ENCODE measurements at places on chromosomes 6 and 20.

- no peak for DNase-seq
These were observed 101.4 kb upstream of the PDE7B start for GRCh38 chr6:135750081-135750480.

DNA sequence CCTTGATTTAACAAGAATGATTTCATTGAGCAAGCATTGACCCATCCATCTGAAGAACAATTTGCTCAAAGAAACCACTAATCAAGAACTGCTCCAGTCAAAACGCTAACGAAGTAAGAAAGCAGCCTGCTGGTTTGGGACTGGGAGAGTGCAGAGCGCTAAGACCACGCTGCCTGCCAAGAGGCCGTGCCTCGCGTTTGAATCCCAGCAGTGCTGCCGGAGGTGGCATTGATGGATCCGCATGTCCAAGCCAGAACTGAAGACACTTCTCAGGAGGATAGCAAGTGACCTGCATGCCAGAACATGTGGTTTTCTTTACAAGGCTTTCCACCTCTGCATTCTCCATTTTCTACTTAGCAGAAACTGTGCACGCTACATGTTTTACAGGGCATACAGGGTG is 105.2 kb upstream of the FOXC1 start:
- no peak for DNase-seq

DNA sequence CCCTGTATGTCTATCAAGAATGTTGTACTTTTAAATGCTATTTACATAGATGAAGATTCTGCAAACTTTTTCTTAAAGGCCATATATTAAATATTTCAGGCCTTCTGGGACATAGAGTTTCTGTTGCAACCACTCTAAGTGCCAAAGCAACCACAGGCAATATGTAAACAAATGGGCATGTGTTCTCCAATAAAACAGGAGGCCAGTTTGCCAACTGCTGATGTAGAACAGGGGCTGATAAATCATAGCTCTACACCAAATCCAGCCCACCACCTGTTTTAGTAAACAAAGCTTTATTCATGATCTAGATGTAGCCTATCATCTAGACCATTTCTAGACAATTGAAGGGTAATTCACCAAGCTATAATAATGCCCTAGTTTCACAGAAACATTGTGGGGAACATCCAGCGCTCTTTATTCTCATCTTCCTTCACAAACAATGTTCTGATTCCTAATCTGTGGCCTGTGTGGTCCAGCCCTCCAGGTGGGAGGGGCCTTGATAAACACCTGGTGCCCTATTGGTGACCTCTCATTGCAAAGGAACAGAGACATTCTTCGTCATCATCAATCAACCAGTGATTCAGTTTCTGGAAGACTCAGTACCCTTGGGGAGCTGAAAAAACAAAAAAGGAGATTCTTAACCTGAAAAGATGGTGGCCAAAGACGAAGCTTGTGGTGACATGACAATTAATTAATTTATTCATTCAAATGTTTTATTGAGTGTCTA is 80.2 kb downstream of the PREP start:
- DNase-seq, result no peak

DNA sequence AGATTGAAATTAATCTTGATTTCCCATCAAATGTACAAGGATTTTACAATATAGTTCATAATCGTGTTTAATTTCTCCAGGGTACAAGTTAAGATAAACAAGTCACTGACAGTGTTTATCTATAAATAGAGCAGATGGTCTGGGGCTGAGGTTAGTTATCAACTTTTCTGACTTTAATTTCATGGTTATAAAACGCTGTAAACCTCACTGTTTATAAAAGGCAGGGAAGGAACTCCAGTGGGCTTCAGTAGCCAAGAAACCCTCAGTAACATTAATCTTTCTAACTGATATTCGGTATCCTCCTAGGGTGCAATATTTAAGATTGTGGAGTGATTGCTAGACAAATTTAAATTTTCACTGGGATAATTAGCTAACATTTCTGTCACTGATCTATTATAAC is 68.6 kb downstream of the GFRAL start:
- no peak for DNase-seq

- DNase-seq, result peak; percentile 21
These were observed 3.6 kb upstream of the TOX2 start for GRCh38 chr20:43911066-43911465.

DNA sequence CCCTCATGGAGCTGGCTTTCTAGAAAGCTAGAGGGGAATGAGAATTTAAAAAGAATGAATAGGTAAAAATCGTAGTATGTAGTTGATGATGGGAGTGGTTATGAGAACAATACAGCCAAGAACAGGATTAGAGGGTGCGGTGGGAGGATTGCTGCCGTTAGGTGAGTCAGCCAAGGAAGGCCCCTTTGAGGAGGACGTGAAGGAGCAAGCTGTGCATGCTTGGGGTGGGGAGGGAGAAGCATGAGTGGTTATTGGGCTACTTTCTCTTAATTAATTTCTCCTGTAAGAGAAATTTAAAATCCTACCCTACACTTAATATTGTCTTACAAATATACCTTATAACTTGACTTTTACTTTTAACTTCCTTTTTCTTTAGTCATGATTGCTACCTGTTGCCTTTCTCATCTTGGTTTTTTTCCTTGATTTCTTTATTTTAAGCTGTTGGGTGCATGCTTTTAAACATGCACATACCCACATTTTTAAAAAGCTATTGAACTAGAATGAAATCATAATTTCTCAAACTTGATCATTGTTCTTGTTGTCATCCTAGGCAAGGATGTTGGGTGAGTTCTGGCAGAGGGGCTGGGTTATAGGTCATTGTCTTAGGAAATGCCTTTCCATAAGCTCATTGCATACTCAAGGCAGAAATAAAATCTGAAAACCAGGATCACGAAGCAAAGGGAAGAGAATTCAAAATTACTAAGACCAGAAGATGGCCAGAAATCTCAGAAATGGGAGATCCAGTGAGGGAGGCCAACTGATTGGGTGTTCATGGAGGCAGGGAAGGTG is 114.5 kb downstream of the TCP11 start:
- DNase-seq, result no peak

DNA sequence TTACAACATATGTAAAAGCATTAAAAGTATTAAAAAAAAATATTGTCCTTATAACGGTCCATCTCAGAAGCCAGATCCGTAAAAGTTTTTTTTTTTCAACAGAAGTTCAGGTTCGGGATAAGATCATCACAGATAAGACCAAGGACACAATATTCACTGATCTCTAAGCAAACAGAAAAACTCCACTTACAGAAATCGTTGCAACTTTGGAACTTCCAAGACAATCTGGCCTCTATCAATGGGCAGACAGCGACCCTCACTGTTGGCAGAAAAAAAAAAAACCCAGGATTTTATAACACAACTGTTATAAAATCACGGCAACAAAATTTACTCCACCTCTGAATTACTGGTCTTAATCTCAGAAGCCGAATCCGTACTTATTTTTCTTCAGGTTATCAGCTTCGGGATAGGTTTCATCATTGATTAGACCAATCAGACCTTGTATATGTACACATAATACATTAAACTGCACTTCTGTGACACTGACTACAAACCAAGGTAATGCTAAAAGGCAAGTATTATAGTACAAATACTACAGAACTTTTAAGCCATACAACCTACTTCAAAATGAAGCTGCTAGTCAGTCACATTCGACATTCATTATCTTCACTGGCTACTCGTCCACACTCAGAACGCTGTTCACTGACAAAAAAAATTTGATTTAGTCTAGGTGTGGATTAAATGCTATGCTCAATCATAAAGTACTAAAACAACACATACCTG is 34.7 kb upstream of the SYNCRIP start:
- no peak for DNase-seq

GRCh38 chr20:16106191-16106849 is 466.9 kb downstream of the KIF16B start:
- DNase-seq, result no peak

Measured in skeletal muscle cell (primary cell).